B cell (primary cell): ENCODE measurements at places on chromosomes 6 and 20. TPM values are rescaled to one million over a fixed set of nuclear protein-coding genes. Genes with fewer than 3 reads are reported as not detected.

DNA sequence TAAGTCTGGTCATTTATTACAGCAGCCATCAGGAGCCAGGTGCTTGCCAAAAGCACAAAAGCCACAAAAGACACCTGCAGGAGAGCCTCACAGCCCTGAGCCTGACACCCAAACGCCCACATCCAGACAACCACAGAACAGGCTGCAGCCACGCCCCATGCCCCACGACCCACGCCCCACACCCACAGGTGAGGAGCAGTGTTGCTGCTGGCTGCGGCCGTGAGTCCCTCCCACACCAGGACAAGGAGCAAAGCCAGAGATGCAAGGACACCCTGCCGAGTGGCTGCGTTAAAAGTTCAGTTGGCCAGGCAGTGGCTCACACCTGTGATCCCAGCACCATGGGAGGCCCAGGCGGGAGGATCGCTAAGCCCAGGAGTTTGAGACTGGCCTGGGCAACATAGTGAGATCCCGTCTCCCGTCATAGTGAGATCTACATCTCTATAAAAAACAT lies 43.0 kb downstream of the SLC2A4RG start:
- H3K27ac ChIP-seq, result no peak overlapping the region
- no peaks in the 10 kb centered on the region for H3K27me3 ChIP-seq
- no peaks in the 10 kb centered on the region for H3K4me1 ChIP-seq
- no peak overlapping the region for H3K4me3 ChIP-seq
- DNase-seq, result no peak
- H3K36me3 ChIP-seq, result no peaks in the 10 kb centered on the region

GTSF1L gene
- 0.84 TPM in 1 of 2 replicates, not detected in the other for total RNA-seq

CD40 gene
- total RNA-seq, result 206 and 210 TPM in 2 replicates

DNA sequence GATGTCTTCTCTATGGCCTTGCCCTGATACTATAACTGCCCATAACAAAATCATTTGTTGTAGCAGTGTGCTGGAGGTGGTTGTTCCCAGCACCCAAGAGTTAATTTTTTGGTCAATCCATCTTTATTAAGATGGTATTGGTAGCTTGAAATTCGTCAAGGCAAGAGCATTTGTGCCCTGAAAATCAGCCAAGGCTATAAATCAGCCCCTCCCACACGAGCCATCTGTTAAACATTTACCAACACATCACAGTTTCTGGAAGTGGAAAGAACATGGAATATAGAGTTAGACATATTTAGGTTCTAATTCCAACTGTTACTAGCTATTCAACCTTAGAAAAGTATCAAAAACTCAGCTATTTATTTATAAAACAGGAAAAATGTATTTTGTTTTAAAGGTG lies 888.4 kb upstream of the GJE1 start:
- no peak overlapping the region for H3K27ac ChIP-seq
- no peaks in the 10 kb centered on the region for H3K36me3 ChIP-seq
- H3K27me3 ChIP-seq, result no peaks in the 10 kb centered on the region
- DNase-seq, result no peak

GRCh38 chr6:163566056-163566455 lies 151.5 kb downstream of the QKI start:
- no peak for DNase-seq
- no peaks in the 10 kb centered on the region for H3K27me3 ChIP-seq
- peaks cover 2% of the 10 kb centered on the region for H3K36me3 ChIP-seq
- no peak overlapping the region for H3K4me3 ChIP-seq
- no peak overlapping the region for H3K27ac ChIP-seq

REM1 gene
- total RNA-seq, result not detected in 2 replicates

FOXC1 gene
- 0.39 and 0.52 TPM in 2 replicates for total RNA-seq

DNA sequence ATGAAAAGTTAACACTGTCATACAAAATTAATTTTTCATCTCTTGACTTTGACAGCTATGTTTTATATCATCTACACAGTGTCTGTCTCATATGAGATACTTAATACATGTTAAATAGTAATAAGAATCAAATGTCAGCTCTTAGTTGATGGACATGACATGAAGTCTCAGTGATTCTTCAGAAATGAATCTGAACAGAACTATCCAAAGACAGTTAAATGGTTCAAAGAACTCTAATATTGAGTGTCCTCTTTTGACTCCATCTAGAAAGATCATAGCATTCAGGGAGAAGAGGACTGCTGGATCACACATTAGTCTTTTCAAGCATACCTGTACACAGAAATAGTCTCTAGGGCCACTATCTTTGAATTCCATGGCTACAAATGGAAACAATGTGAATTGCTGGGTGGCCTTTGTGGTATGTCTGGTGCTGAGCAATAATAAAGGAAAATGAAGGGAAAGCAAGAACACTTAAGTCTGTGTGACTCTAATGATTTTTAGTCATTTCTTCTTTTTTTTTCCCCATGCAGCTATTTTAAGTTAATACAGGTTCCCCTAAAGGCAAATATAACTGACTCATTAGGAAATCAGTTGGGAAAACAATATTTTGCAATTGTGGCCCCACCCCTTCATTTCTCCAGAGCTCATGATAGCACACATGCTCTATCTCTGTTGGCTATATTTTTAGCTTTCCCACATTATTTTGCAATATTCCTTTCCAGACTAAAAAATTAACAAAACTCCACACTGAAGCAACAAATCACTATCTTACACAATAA lies 367.5 kb downstream of the GRIK2 start:
- H3K27ac ChIP-seq, result no peak overlapping the region
- no peaks in the 10 kb centered on the region for H3K27me3 ChIP-seq
- no peaks in the 10 kb centered on the region for H3K4me1 ChIP-seq

DNA sequence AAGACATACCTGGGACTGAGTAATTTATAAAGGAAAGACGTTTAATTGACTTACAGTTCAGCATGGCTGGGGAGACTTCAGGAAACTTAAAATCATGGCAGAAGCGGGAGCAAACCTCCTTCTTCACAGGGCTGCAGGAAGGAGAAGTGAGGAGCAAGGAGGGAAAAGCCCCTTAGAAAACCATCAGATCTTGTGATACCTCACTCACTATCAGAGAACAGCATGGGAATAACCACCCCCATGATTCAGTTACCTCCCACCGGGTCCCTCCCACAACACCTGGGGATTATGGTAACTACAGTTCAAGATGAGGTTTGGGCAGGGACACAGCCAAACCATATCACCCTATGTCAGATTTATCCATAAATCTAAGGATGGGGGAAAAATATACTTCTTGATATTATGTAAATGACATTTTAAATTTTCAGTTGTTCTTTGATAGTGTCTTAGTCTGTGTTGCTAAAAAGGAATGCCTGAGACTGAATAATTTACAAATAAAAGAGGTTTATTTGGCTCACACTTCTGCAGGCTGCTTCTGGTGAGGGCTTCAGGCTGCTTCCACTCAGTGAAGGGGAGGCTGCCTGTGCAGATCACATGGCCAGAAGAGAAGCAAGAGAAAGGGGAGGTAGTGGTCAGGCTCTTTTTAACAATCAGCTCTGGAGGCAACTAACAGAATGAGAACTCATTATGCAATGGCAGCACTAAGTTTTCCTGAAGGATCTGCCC lies 1.2 kb upstream of the MCM9 start:
- no peak overlapping the region for H3K4me3 ChIP-seq
- peaks cover 3% of the 10 kb centered on the region for H3K36me3 ChIP-seq
- peak; percentile 38 for DNase-seq
- no peaks in the 10 kb centered on the region for H3K27me3 ChIP-seq

DNA sequence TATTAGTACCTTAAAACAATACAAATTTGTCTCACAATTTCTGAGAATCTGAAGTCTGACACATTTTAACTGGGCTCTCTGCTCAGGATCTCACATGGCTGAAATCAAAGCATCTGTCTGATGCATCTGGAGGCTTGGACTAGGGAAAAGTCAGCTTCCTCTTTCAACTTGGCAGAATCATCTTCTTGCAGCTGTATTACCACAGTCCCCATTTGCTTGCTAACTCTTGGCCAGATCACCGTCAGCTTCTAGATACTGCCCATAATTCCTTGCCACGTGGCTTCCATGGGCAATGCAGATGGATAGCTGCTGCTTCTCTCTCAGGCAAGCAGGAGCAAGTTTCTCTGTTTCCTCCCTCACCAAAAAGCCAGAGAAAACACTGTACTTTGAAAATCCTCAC lies 1106.4 kb upstream of the CITED2 start:
- H3K27me3 ChIP-seq, result no peaks in the 10 kb centered on the region
- H3K27ac ChIP-seq, result no peak overlapping the region
- DNase-seq, result no peak
- no peak overlapping the region for H3K4me3 ChIP-seq
- H3K36me3 ChIP-seq, result no peaks in the 10 kb centered on the region

- H3K4me3 ChIP-seq, result no peak overlapping the region
- no peak overlapping the region for H3K27ac ChIP-seq
- DNase-seq, result no peak
- H3K27me3 ChIP-seq, result peaks cover 6% of the 10 kb centered on the region
Measured at GRCh38 chr6:43260791-43261190, 17.5 kb downstream of the TTBK1 start.

SLC22A3 gene
- not detected in 2 replicates for total RNA-seq

GRCh38 chr6:130269969-130270635 lies 47.4 kb upstream of the SAMD3 start:
- H3K27me3 ChIP-seq, result no peaks in the 10 kb centered on the region
- H3K36me3 ChIP-seq, result no peaks in the 10 kb centered on the region
- no peak for DNase-seq

DNA sequence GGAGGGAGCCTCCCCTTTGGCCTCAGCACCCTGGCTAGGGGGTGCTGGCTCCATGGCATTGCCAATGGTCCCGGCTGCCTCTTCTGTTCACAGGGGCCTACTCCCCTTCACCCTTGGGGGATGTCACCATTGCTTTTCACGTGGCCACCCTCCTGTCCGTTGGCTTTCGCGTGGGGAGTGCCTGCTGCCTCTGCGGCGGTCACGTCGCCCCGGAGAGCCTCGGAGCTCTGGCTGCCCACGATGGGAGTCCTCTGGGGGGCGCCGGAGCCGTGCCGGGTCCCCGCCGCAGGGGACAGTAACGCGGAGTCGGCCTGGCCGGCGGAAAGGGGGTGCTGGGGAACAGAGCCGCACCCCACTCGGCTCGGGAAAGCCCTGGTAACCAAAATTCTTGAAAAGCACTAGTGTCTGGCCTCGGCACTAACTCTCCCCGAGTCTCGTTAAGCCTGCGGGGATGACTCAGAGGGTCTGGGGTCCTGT lies 661 bp upstream of the HEBP2 start:
- peaks cover 7% of the 10 kb centered on the region for H3K36me3 ChIP-seq
- no peak for DNase-seq
- peak overlapping the region; percentile 55 for H3K27ac ChIP-seq
- no peaks in the 10 kb centered on the region for H3K27me3 ChIP-seq
- peak overlapping the region; percentile 95 for H3K4me3 ChIP-seq
